ENCODE measurements at places on chromosomes 1 and 21. TPM values are rescaled to one million over a fixed set of nuclear protein-coding genes. Genes with fewer than 3 reads are reported as not detected.

Gene FCAMR
- not detected for total RNA-seq

Gene FAM20B
- total RNA-seq, result 23.6 TPM

Gene SLC35F3
- 0.62 TPM for total RNA-seq

Gene NTMT2
- total RNA-seq, result 1.8 TPM

Gene RGS16
- 8.2 TPM for total RNA-seq

Gene C1QC
- total RNA-seq, result 19.1 TPM

Gene CFHR3
- total RNA-seq, result 1.2 TPM

Gene OR2L3
- not detected for total RNA-seq
